ENCODE measurements at places on chromosomes 11 and 22. TPM values are rescaled to one million over a fixed set of nuclear protein-coding genes. Genes with fewer than 3 reads are reported as not detected.
A peak's percentile ranks its signal among the peaks of the same experiment; 100 is the strongest.

APOBEC3G gene
- total RNA-seq, result 2.5 TPM

EMID1 gene
- total RNA-seq, result 0.15 TPM

DNA sequence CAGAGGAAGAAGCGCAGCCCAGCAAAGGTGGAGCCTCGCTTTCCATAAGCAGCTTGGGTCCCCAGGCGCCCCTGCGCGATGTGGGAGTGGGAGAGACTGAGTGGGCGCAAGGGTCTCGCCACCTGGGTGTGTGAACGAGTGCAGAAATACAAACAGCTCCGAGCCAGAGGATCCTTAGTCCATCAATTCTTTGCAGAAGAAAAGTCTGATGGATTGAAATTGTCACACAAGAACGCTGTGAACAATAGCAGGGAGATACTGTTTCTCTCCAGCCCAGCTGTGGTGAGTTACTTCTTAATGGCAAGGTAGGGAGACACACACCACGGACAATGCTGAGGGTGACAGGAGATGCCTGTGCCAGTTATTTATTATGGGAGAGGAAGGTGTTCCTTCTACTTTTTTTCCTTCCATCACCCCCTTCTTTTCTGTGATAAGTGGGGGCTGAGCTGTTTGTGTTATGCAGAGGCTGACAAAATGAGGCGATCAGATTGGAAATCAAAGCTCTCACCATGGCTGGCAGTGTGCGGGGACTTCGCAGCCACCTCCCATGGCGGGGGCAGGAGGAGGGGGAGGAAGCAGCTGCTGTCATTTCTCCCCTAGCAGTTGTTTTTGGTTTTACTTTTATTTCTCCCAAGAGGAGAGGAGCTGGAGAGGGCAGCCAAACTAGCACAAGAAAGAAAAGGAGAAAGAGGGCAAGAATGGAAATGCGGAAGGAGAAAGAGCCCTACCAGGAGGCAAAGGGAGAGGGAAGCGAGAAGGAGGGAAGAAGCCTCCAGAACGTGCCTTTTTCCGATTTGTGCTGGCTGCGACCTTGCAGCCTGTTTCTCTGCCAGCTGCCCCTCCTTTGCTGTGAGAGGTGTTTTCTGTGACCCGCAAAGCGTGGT lies 755.8 kb downstream of the NTM start:
- peak; percentile 75 for DNase-seq
- peaks cover 21% of the 10 kb centered on the region for H3K4me1 ChIP-seq
- H3K27me3 ChIP-seq, result no peaks in the 10 kb centered on the region
- H3K27ac ChIP-seq, result peak overlapping the region; percentile 72
- peak overlapping the region; percentile 13 for H3K4me3 ChIP-seq

DNA sequence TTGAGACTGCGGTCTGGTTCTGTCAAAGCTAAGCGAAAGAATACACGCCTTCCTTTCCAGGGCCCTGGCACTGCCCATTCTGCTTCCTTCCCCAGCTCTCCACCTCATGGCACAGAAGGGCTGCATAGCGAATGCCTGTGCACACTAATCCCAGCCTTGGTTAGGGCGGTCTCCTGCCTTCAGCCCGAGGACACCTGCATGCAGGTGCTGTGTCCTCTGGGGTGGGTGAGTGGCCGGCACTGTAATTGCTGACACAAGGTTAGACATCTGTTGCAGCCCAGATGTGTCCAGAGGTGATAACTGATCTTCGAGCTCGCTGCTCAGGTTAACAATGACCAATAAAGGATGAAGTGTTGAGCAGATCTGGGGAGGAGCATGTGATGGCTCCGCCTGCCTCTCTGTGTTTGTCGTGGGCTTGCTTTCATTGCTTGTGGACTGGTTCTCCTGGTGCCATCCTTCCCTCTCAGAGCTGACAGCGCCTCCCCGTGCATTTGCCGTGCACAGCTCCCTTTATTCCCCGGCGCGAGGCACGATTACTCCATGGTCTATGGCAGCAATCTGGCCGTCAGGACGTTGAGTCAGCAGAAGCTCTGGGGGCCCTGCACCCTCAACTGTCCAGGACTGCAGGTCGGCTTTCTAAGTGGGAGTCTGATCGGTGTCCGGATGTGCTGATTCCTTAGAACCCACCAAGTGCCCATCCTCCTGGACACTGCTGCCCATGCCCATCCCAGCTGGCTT lies 1088.2 kb downstream of the BRD1 start:
- H3K36me3 ChIP-seq, result no peaks in the 10 kb centered on the region
- no peaks in the 10 kb centered on the region for H3K4me1 ChIP-seq
- DNase-seq, result no peak
- no peak overlapping the region for H3K27ac ChIP-seq
- H3K27me3 ChIP-seq, result no peaks in the 10 kb centered on the region

DNA sequence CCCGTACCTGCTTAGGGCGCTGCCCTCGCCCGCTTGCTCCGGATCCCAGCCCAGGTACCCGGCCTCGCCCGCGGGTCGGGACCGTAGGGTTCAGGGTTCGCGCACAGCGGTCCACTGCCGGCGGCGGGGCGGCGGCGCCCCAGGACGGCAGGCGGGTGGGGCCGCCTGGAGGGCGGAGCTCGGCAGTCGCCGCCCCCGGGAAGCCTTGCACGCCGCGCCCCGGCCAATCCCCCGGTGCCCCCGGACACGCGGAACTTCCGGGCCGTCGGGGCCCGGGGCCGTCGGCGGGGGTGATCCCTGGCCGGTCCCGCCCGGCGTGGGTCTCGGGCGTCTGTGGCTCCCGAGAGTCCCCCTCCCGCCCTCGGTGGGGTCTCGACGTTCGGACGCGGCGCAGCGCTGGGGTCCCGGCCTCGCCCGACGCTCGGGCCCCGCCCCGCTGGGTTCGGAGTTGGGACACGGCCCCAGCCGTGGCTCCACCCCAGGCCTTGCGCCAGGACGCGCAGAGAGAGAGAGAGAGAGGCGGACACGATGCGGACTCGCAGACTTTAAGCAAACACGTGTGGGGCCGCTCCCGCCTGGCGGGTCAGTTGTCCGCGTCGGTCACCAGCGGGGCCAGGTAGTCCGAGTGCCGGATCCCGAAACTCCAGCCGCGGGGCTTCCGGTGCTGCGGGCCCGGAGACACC lies at the start of gene TYMP:
TSS of gene TYMP (minus strand) at position 116 of the 683 bp plus-strand sequence. CDS start 303 bp downstream, outside the sequence.
- DNase-seq, result no peak
- peaks cover 22% of the 10 kb centered on the region for H3K4me1 ChIP-seq
- peak within 1 kb of the TSS; percentile 46 for H3K4me3 ChIP-seq
- H3K36me3 ChIP-seq, result no peaks in the 10 kb centered on the region
- H3K27ac ChIP-seq, result no peak within 1 kb of the TSS
